K562 (cell line): ENCODE measurements at places on chromosomes 12 and 14. TPM values are rescaled to one million over a fixed set of nuclear protein-coding genes. Genes with fewer than 3 reads are reported as not detected.

DNA sequence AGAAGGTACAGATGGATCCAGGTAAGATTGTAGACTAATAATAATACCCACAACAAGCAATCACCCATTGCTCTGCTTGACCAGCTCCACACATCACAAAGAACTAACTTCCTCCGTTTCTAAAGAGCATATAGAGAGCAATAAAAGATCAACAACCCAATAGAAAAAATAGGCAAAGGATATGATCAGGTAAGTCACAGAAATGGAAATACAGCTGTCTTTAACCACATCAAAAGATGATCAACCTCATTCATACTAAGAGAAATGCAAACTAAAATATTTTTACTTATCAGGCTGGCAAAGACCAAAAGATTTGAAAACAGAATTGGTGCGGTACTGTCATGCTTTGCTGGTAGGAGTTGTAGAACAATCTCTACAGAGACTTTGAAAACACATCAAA lies 8.9 kb downstream of the C2CD5 start:
- no peaks in the 10 kb centered on the region for H3K27me3 ChIP-seq
- H3K27ac ChIP-seq, result no peak overlapping the region

DNA sequence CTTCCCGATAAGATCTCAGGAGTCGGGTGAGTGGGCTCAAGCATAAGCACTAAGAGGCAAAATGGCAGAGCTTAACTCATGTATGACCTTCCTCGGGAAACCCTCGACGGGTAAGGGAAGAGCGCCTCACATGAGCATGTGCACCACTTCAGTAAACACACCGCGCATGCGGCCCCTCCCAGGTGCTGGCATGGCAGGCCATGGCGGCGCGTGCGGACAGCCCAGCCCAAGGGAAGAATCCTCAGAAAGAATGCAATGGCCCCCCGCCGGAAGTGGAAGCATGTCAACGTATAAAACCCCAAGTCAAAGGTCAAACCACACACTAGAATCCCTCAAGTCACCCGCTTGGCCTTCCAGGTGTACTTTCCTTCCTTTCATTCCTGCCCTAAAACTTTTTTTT lies 6.6 kb upstream of the TNFAIP2 start:
- no peaks in the 10 kb centered on the region for H3K27me3 ChIP-seq
- H3K4me3 ChIP-seq, result no peak overlapping the region
- peak overlapping the region; percentile 73 for H3K27ac ChIP-seq
- no peak for DNase-seq
- peaks cover 46% of the 10 kb centered on the region for H3K4me1 ChIP-seq

Gene LTB4R2
- 6.9 and 9.4 TPM in 2 replicates for total RNA-seq

DNA sequence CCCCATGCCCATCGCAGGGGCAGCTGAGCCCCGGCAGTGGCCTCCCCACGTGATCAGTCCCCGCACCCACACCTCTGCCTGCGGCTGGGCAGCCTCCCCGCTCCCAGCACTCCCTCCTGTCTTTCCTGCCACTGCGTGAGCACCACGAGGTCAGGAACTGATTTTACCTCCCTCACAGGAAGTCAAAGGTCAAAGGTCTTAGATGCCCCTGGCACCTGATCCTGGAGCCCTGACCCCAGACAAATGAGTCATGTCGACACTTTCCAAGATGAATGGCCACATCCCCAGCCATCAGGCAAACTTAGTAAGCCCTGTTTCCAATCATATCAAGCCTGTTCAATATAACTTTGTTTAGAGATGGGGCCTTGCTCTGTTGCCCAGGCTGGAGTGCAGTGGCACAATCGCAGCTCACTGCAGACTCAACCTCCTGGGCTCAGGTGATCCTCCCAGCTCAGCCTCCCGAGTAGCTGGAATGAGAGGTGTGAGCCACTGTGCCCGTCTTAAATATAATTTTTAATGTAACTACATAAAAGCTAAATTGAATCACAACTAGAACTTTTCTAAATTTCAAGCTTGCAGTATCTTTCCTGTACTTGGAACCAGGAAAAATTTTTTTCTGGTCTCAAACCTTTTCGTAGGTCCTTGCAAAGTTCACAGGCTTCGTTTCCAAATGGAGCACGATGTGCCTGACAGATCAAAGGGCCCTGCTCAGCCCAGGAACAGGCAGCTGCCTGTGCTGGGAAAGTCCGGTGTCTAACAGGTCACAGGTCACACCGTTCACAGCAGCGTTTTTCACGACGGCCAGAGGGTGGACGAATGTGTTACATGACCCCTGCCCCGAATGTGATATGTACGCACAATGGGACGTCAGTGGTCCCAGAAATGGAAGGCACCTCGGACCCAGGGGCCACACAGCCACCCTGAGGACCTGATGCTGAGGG lies 1.9 kb downstream of the LRCOL1 start:
- no peak overlapping the region for H3K27ac ChIP-seq
- DNase-seq, result no peak
- peaks cover 81% of the 10 kb centered on the region for H3K27me3 ChIP-seq
- H3K36me3 ChIP-seq, result no peaks in the 10 kb centered on the region
- no peak overlapping the region for H3K4me3 ChIP-seq

GRCh38 chr12:71219224-71219623 lies 61.4 kb upstream of the TSPAN8 start:
- no peak overlapping the region for H3K4me3 ChIP-seq
- H3K36me3 ChIP-seq, result no peaks in the 10 kb centered on the region
- no peak for DNase-seq
- peaks cover 9% of the 10 kb centered on the region; the same call in 2 of the 3 replicates for H3K4me1 ChIP-seq
- H3K27me3 ChIP-seq, result no peaks in the 10 kb centered on the region
- H3K27ac ChIP-seq, result no peak overlapping the region

DNA sequence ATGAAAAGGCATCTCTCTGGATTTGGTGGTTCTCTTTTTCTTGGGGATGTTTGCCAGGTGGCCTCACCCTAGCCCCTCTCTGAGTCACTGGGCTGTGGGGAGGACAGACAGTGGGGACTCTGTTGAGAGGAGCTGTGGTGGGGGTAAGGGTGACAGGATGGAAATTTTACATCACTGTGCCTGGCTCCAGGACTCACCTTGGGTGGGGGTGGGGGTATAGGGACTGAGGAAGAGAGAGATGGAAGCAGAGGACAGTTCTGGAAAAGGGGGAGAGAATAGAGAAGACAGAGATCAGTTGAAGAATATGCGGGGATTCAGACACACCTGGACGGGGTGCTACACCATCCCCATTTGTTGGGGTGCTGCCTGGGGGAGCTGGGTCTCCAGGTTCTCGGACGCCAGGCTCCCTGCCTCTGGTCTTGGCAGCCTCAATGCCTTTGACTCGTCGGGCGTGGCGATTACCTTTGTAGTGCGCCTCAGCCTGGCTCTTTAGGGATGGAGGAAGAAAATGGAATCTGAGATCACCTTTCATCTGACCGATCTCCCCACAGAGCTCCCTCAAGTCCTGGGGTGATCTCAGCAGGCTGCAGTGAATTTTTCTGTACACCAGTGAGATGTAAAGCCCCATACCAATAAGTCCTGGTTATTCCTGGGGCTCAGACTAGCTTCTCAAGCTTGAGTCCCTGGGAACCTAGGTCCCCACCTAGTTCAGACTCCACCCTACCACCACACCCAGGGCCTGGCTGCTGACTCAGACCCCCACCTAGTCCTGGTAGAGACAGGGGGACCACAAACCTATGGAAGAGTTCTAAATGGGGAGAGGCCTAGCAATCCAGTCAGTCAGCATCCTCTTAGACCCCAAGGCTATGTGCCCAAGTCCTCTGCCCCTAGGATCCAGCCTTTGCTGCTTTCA lies 9.6 kb upstream of the GPR84 start:
- peaks cover 82% of the 10 kb centered on the region; the same call in 2 of the 3 replicates for H3K36me3 ChIP-seq
- DNase-seq, result no peak
- no peak overlapping the region for H3K27ac ChIP-seq
- H3K27me3 ChIP-seq, result no peaks in the 10 kb centered on the region

GRCh38 chr14:24881116-24881893 lies 168.6 kb downstream of the STXBP6 start:
- no peaks in the 10 kb centered on the region for H3K27me3 ChIP-seq
- no peak overlapping the region for H3K4me3 ChIP-seq
- no peaks in the 10 kb centered on the region for H3K4me1 ChIP-seq
- no peak overlapping the region for H3K27ac ChIP-seq
- DNase-seq, result no peak

- no peak for DNase-seq
- peaks cover 14% of the 10 kb centered on the region for H3K4me1 ChIP-seq
- no peaks in the 10 kb centered on the region for H3K27me3 ChIP-seq
- no peak overlapping the region for H3K4me3 ChIP-seq
Observed at GRCh38 chr12:101859664-101860607, 17.4 kb upstream of the DRAM1 start.

GRCh38 chr12:116916714-116917114 lies 6.0 kb downstream of the FBXW8 start:
- DNase-seq, result peak; percentile 76
- peaks cover 48% of the 10 kb centered on the region for H3K4me1 ChIP-seq
- H3K27ac ChIP-seq, result peak overlapping the region; percentile 34; the same call in 1 of the 3 replicates
- H3K27me3 ChIP-seq, result no peaks in the 10 kb centered on the region
- H3K4me3 ChIP-seq, result no peak overlapping the region

Gene HSPA2
- 0.16 TPM in 1 of 2 replicates, not detected in the other for total RNA-seq

Gene NGB
- not detected in 2 replicates for total RNA-seq

DNA sequence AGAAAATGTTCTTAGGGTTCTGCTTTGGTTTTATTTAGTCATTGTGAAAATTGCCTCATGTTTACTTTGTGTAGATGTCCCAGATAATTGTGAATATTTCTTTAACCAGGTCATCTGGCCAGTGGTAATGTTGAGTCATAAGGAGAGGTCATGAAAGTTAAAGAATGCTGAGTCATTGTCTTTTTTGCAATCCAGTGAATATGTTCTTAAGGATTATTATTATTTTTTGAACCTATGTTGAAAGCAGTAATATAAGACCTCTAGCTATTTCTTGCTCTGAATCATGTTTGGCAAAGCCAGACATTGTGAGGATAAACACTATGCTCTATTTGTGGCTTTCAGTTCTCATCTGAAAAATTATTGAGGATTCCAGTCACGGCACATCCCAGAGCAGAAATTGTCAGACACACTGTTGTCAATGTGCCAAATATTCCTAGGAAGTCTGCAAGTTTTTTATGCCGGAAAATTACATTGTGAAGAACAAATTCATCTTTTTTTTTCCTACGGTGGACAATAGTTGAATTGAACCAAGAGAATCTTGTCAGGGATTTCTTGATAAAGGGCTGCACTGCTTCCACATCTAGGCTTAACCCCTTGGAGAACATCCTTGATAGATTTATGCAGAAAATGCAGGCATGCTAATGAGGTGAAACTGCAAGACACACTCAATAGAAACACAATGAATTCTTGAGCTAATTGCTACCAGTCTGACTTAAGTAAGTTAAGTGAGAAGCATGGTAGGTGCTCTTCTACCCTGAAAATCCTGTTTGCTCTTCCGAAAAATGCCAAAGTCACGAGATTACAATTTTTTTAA lies 369.6 kb downstream of the ATP23 start:
- no peak overlapping the region for H3K4me3 ChIP-seq
- no peaks in the 10 kb centered on the region for H3K4me1 ChIP-seq
- H3K36me3 ChIP-seq, result no peaks in the 10 kb centered on the region
- H3K27ac ChIP-seq, result no peak overlapping the region

DNA sequence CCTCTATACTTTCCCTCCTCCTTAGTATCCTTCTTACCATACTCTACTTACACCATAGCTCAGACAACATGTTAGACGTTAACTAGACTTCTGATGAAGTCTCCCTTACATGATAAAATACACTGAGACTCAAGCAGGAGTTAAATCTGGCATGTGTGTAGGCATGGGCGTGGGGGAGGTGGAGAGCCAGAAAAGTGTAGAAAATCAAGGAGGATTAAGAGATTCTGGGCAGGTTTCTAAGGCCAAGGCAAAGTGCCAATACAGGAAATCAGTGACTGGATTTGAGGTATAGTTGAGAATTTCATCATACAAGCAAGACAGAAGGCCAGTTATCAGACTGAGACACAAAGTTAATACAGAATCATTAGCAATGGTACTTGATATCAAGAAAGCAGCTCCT lies 37.4 kb downstream of the EPS8 start:
- no peak overlapping the region for H3K4me3 ChIP-seq
- DNase-seq, result no peak
- no peaks in the 10 kb centered on the region for H3K4me1 ChIP-seq
- no peaks in the 10 kb centered on the region for H3K27me3 ChIP-seq
- no peaks in the 10 kb centered on the region for H3K36me3 ChIP-seq

Gene KRT79
- total RNA-seq, result 0.09 and 0.27 TPM in 2 replicates

Gene A2M
- 2.3 and 3.0 TPM in 2 replicates for total RNA-seq

Gene FGF23
- not detected in 2 replicates for total RNA-seq

DNA sequence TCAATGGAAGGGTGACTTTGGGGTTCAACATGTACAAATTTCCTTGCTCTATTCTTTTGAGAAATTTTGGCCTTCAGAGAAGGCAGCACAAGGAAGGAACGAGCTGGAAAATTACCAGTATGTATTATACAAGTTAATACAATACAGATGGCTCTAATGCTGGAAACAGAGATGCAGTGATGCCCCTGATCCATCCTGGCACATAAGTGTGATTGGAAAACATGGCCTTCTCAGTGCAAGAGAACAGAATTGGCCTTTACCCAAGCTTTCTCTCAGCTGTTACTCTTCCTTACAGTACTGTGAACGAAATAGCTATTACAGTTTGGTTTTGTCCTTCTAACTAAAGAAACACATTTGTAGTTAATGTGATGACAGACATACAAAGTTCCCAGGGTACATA lies 102.5 kb upstream of the GPHB5 start:
- no peak overlapping the region for H3K27ac ChIP-seq
- H3K4me1 ChIP-seq, result no peaks in the 10 kb centered on the region
- H3K36me3 ChIP-seq, result peaks cover 19% of the 10 kb centered on the region; the same call in 1 of the 3 replicates

DNA sequence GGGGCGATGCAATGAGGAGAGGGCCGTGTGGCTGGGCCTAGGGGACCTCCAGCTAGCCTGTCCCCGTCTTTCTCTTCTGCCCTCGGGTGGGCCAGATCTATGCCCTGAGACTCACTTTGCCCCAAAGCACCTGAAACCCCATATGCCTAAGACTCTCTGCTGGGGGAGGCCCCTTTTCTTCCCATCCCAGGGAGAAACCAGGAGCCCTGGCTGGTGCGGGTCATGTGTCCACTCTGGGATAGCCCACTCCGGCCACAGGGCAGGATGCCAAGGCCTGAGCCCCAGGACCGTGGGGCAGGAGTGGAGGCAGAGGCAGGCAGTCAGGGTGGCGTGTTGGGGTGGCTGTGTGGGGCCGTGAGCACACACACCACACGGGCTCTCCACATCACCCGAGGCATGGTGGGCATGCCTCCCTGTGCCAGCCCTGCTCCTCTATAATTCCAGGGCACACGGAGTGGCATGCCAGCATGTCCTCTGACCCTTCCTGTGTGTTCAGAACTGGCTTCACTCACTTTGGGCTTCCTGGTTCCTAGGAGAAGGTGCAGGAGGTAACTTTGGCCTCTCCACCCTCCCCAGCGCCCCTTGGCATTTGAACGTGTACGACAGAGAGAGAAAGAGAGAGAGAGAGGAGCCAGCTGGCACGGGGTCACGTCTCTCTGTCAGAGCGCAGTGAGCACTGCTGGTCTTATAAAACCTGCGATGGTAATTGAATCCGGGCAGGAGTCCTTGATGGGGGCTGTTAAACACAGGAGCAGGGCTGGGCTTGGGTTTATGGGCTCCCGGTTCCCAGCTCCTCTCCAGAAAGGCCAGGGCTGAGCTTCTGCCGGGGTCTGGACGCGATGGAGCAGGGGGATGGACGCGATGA lies 144.2 kb downstream of the KIF26A start:
- no peak for DNase-seq
- H3K4me3 ChIP-seq, result no peak overlapping the region
- no peak overlapping the region for H3K27ac ChIP-seq
- peaks cover 15% of the 10 kb centered on the region; the same call in 1 of the 2 replicates for H3K27me3 ChIP-seq
- H3K36me3 ChIP-seq, result no peaks in the 10 kb centered on the region
- H3K4me1 ChIP-seq, result no peaks in the 10 kb centered on the region

GRCh38 chr14:32693114-32693513 lies 245.6 kb upstream of the NPAS3 start:
- no peak overlapping the region for H3K4me3 ChIP-seq
- no peaks in the 10 kb centered on the region for H3K27me3 ChIP-seq
- DNase-seq, result no peak
- H3K4me1 ChIP-seq, result no peaks in the 10 kb centered on the region
- no peaks in the 10 kb centered on the region for H3K36me3 ChIP-seq
